Stimulated activated naive CD4-positive, alpha-beta T cell (primary cell): ENCODE measurements at places on chromosomes 5 and 9.

DNA sequence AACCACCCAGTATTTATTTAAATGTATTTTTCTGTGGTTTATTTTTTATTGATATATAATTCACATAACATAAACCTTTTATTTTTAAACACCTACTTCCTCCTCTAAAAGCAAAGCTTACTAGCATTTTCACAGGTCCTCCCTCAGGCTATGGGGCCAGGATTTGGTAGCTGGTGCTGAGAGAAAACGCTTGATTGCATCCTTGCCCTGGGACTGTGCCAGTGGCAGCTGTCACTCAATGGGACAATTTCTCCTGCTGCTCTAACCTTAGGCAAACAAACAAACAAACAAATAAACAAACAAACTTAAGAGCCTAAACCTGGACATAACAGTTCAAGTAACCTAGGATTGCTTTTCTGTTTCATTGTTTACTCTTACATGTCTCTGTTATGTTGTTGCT lies 102.7 kb downstream of the FOCAD start:
- DNase-seq, result no peak

DNA sequence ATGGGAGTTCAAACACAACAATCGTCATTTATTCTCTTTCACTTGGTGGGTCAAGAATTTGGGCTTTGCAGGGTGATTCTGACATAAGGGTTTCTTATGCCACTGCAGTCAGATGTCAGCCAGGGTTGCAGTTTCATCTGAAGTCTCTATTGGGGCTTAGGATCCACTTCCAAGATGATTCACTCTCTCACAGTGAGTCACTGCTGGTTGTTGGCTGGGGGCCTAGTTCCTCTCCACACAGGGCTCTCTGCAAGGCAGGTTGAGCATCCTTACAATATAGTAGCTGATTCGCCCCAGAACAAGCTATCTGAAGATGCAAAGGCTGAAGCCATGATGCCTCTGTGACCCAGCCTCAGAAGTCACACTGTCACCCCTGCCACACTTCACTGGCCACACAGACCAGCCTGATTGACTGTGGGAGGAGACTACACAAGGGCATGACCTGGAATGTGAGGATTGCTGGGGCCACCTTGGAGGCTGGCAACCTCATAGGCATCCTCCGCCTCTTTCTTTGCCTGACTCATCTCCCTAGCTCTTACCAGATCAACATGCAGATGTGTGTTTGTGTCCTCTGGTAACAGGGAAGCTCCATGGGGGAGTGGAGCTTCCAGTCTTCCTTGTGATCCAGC lies 4.5 kb upstream of the CARD19 start:
- no peak for DNase-seq

GRCh38 chr9:99154356-99154755 lies 49.4 kb downstream of the TGFBR1 start:
- no peak for DNase-seq

- DNase-seq, result no peak
Observed at GRCh38 chr9:742914-743589, 98.4 kb upstream of the DMRT1 start.

GRCh38 chr5:122908662-122909061 lies 63.2 kb downstream of the SNX24 start:
- DNase-seq, result no peak

- no peak for DNase-seq
Observed at GRCh38 chr5:163623986-163624385, 118.6 kb downstream of the MAT2B start.

DNA sequence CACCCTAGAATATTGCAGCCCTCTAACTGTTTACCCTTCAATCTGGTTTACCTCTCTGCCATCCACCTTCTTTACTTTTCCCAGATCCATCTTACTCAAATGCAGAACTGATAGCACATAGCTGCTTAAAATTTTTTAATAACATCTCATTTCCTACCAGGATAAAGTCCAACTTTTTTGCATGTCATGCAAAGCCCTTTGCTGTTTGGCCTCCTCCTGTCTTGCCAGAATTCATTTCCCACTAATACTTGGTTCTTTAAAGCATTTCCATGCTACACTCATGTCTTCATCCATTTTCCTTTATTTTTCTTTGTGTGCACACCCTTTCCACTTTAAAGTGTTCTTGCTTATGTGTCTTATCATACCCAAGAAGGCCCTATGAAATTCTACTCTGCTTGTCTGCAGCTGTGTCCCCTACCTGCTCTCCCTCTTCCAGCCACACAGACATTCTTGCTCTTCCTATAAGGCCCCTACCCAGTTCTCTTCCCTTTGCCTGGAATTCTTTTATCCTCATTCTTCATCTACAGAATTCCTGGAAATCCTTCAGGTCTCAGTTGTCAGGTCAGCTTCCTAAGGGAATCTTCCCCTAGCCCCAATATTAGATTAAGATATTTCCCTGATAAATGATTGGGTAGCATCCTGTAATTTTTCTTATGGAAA lies 50.3 kb downstream of the TLE4 start:
- no peak for DNase-seq

GRCh38 chr9:347667-348292 lies 133.1 kb downstream of the DOCK8 start:
- DNase-seq, result no peak

DNA sequence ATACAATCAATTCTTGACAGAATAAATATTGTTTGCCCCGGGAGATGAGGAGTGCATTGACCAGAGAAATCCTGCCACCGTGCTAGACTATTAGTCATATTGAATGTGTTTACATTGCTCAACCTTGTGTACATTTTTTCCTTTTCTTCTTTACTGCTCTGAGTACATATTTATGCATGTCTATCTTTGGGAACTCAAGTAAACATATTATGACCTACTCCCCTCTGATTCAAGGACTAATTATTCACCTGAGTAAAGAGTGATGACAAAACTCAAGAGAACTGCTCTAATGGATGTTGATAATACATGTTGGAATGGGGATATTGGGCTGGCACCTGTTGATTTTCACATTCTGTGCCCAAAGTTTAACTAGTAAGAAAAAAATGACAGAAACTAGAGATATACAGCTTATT lies 3.9 kb upstream of the SPINK1 start:
- DNase-seq, result no peak

- no peak for DNase-seq
Observed at GRCh38 chr9:96156171-96156974, 145.6 kb downstream of the HSD17B3 start.

DNA sequence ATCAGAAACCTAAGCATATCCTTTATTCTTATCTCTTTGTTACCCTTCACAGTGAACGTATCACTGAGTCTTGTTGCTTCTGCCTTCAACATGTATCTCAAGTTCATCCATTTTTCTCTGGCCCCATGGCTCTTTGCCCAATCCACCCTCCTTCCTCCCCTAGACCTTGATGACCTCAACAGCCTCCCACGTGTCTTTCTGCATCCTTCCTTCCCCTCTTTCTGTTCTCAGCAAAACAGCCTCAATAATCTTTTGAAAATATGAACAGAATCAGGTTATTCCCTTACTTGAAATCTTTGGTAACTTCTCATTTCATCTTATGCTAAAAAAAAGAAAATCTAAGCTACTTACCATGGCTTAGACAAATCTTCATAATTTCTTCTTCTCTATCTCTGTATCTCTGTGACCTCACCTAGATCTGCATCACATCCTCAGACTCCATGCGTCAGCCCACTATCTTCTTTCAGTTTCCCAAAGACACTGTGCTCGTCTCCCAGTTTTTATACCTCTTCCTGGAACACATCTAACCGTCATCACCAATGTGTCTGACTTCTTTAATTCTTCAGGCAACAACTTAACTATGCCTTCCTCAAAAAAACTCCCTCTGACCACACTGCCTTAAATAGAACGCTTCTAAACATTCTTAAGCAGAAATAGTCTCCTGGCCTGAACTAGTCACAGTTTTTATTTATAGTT lies 208.0 kb downstream of the PARP8 start:
- no peak for DNase-seq

- no peak for DNase-seq
Observed at GRCh38 chr9:121888438-121888775, 204.7 kb downstream of the TTLL11 start.

DNA sequence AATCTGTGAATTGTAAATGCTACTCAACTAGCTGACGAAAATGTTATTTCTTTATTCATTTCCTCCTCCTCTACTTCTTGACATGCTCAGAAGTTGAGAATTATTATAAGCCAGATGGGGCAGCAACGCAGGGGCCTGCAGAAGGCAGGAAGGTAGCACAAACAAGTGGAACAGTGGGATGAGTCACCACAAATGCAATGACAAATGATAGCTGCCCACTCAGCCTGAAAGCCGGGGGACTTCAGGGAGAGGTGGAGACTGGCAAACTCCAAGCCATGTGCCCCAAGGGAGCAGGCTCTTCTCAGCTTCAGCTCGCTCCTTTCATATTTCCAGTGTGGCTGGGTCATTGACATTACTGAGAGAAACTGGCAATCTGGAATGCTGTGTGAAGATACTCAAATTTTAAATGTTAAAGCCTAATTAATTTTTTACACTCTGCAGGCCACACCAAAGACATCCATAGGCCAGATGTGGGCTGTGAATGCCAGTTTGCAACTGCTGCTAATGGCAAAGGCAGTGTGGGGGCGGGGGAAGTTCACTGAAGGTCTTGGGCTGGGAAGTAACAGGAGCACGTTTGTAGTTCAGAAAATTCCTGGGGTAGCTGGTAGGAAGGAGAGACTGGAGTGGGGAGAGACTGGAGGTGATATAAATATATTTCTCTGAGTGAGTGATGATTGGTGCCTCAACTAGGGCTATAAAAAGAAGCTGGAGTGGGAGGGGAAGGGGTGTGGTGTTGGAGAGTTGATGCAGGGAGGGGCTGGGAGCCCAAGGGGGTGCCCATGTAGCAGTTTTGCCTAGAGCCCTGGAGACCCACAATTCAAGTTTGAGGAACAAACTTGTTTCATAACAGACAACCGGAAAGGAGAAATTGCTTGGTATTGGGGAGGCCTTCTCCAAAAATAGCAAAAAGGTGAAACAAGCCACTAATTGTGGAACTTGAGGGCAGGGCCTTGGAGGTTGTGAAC lies 20.8 kb upstream of the ADRB2 start:
- DNase-seq, result no peak

DNA sequence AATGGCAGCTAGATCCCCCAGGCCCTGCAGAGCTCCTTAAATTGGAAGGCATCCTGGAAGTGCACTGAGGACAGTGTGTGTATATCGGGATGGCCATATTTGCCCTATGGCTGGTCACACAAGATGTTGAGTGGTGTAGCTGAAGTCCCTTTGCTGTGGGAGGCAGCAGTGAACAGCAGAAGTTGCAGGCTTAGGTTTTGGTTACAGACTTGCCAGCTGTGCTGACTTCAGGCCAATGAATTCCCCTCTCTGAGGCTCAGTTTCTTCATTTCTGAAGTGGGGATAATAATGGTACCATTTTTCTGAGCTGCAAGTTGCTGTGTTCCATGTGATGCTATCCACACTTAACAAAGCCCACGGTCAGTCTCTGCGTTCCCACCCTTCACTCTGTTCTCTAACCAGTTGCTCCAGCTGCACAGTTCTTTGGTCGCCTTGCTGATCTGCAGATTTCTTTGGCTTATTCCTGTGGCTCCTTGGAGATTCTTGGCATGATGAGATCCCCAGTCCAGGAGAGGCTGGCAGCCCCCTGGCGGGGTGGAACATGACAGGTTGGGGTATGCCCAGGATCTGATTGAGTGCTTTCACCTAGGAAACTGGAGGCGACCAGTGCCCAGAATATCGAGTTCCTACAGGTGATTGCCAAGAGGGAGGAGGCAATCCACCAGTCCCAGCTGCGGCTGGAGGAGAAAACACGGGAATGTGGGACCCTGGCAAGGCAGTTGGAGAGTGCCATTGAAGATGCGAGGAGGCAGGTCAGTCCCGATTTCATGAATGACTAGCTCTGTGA lies 6.5 kb upstream of the GLE1 start:
- no peak for DNase-seq

- no peak for DNase-seq
Observed at GRCh38 chr9:136865041-136865767, 904 bp downstream of the EDF1 start.
